ENCODE measurements at places on chromosomes 7 and 10. TPM values are rescaled to one million over a fixed set of nuclear protein-coding genes. Genes with fewer than 3 reads are reported as not detected.

Gene PRRT4
- 1.4 TPM for total RNA-seq

Gene DNAH11
- total RNA-seq: 4.2 TPM

Gene SLC37A3
- total RNA-seq: 33.9 TPM

Gene PITX3
- not detected for total RNA-seq

Gene EPHA1
- total RNA-seq: 11.0 TPM

Gene OR6V1
- total RNA-seq: not detected

Gene DRGX
- 0.17 TPM for total RNA-seq

Gene MYO3A
- 0.47 TPM for total RNA-seq

Gene CCZ1
- total RNA-seq: 45.1 TPM

Gene HYAL4
- total RNA-seq: not detected

Gene WNT2
- 13.9 TPM for total RNA-seq

DNA sequence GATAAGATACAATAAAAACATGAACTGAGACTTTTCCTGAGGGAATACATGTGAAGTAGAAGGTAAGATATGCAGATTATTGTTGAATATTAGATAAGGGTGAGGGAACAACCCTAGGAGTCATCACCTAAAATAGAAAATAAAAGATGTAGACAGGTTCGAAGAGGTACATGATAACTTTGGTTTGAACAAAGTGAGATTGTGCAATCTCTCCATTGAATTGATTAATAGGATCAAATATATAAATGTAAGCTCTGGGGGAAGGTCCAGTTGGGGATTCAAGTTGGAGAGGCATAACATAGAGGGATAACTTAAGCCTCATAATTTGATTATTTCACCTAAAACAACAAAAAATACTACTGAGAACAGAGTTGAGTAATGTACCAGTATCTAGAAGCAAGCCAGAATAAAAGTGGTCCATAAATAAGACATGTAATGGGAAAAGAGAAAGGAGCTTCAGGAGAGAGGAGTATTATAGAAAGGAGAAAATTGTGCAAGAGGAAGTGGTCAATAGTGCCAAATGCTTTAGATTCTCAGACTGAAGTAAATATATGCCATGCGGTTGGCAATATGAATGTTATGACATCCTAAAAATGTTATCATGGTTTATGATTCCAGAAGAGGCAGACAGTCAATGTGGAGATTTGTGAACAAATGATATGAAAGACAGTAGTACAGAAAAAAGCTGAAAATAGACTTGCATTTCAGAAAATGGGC is 282.3 kb upstream of the CHRM2 start:
- DNase-seq: no peak
- H3K4me1 ChIP-seq: no peaks in the 10 kb centered on the region
- no peak overlapping the region for H3K4me3 ChIP-seq
- no peaks in the 10 kb centered on the region for H3K36me3 ChIP-seq

DNA sequence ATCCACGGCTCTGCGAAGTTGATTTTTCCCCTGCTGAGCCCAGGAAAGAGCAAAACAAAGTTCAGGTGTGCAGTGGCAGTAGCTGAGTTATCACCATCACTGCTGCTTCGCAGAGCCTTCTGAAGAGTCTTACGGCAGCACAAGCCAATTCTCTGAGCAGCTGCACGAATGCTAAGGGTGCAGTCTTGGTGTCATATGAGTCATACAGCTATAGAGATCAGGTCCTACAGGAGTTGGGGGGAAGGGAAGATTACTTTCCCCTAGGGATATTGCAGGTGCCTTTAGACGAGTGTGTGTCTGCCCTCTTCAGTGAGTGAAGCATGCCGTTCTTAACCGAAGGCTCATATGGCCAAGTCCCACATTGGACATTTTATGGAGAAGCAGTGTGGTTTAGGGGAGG is 227.8 kb downstream of the CELF2 start:
- H3K4me3 ChIP-seq: no peak overlapping the region
- DNase-seq: no peak
- no peak overlapping the region for H3K27ac ChIP-seq
- peaks cover 15% of the 10 kb centered on the region for H3K4me1 ChIP-seq

DNA sequence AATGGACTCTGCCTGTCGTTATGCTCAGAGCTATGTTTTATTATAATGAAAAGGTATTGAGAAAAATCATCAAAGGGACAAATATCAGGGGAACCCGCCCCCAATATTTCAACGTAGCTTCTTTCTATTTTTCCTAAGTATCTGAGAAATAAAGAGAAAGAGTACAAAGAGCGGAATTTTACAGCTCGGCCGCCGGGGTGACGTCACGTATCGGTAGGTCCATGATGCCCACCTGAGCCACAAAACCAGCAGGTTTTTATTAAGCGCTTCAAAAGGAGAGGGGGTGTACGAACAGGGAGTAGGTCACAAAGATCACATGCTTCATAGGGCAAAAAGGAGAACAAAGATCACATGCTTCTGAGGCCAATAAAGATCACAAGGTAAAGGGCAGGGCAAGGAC is 281.6 kb upstream of the POM121L12 start:
- no peak overlapping the region for H3K27ac ChIP-seq
- H3K27me3 ChIP-seq: no peaks in the 10 kb centered on the region
- H3K36me3 ChIP-seq: no peaks in the 10 kb centered on the region
- no peaks in the 10 kb centered on the region for H3K4me1 ChIP-seq

DNA sequence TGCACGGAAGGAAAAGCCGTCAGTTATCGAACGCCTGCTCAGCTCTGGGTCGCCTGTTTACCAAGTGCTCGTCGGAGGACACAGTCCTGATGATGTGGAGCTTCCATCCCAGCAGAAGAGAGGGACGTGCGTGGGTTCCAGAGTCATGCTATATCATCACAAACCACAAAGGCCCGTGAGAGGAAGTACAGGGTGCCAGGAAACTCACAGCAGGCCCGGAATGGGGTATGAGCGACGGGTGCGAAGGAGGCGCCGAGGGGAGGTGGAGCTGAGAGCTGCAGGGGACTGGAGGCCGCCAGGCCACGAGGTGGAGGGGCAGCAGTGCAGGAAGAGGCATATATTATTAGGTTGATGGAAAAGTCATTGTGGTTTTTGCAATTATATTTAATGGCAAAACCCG is 102.5 kb downstream of the ACTR3B start:
- no peaks in the 10 kb centered on the region for H3K36me3 ChIP-seq
- peak; percentile 43 for DNase-seq
- no peaks in the 10 kb centered on the region for H3K4me1 ChIP-seq
- no peak overlapping the region for H3K4me3 ChIP-seq
- H3K27me3 ChIP-seq: no peaks in the 10 kb centered on the region

GRCh38 chr10:71483885-71484751 is 87.4 kb downstream of the CDH23 start:
- H3K27ac ChIP-seq: no peak overlapping the region
- no peaks in the 10 kb centered on the region for H3K4me1 ChIP-seq
- DNase-seq: no peak
- H3K36me3 ChIP-seq: no peaks in the 10 kb centered on the region
- no peaks in the 10 kb centered on the region for H3K27me3 ChIP-seq

DNA sequence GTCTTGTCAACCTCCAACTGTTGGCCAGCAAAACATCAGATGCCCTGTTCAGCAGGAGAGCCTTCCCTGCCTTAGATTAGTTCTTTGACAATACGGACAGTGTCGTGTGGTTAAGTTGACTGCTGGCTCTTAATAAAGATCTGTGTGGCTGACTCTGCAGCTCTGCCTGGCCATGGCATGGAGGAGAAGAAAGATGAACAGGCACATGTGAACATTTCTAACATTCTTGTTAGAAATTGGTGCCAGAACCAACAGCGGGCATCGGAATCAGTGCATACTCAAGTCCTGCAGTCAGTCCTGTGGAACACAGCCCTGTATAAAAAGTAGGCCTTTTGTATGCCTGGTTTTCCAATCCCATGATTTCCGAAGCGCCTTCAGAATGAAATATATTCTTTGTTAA is 455.6 kb downstream of the POM121L12 start:
- H3K27me3 ChIP-seq: no peaks in the 10 kb centered on the region
- no peak overlapping the region for H3K27ac ChIP-seq
- no peak for DNase-seq

GRCh38 chr10:128938558-128938957 is 528.5 kb upstream of the MGMT start:
- H3K4me3 ChIP-seq: no peak overlapping the region
- H3K27me3 ChIP-seq: no peaks in the 10 kb centered on the region
- no peak overlapping the region for H3K27ac ChIP-seq
- no peaks in the 10 kb centered on the region for H3K36me3 ChIP-seq
- no peaks in the 10 kb centered on the region for H3K4me1 ChIP-seq

GRCh38 chr7:16369855-16370254 is 51.5 kb downstream of the CRPPA start:
- no peaks in the 10 kb centered on the region for H3K36me3 ChIP-seq
- no peak overlapping the region for H3K4me3 ChIP-seq
- no peaks in the 10 kb centered on the region for H3K4me1 ChIP-seq
- no peak overlapping the region for H3K27ac ChIP-seq
- H3K27me3 ChIP-seq: no peaks in the 10 kb centered on the region

- H3K4me3 ChIP-seq: no peak overlapping the region
- no peaks in the 10 kb centered on the region for H3K27me3 ChIP-seq
- no peaks in the 10 kb centered on the region for H3K36me3 ChIP-seq
Observed at GRCh38 chr7:104971290-104972071, 42.5 kb upstream of the KMT2E start.

GRCh38 chr10:93431361-93431760 is 50.8 kb downstream of the MYOF start:
- H3K4me1 ChIP-seq: peaks cover 30% of the 10 kb centered on the region
- no peak overlapping the region for H3K27ac ChIP-seq
- DNase-seq: no peak
- H3K36me3 ChIP-seq: no peaks in the 10 kb centered on the region
- H3K27me3 ChIP-seq: no peaks in the 10 kb centered on the region

GRCh38 chr10:88616250-88616977 is 29.9 kb downstream of the LIPJ start:
- H3K4me3 ChIP-seq: no peak overlapping the region
- DNase-seq: peak; percentile 73
- no peak overlapping the region for H3K27ac ChIP-seq
- no peaks in the 10 kb centered on the region for H3K4me1 ChIP-seq
- H3K36me3 ChIP-seq: no peaks in the 10 kb centered on the region

DNA sequence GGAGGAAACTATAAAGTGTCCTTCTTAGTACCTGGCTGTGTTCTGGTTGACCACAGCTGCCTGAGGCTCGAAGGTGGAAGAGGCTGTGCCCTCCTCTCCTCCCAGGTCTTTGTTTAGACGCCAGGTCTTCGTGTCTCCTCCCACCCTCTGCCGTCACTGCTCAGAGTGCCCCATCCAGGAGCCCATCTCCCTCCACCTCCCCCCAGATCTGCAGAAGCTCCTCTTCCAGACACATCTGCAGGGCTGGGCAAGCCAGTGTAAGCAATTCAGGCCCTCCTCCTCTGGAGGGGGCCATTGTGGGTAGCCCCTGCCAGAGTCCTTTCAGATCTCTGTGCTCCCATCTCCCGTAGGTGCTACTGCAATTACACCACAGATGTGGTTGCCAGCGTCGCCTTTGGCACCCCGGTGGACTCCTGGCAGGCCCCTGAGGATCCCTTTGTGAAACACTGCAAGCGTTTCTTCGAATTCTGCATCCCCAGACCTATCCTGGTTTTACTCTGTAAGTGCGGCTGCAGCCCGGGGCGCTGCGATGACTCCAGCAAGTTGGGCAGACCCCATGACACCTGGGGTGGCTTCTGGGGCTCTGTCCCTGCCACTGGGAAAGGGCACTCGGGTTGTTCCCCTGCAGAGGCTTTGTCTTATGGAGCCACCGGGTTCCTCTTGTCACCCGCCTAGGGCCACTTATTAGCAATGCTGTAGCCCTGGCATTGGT is 107.5 kb downstream of the PARP12 start:
- no peak overlapping the region for H3K27ac ChIP-seq
- no peaks in the 10 kb centered on the region for H3K4me1 ChIP-seq
- H3K4me3 ChIP-seq: no peak overlapping the region
- H3K36me3 ChIP-seq: no peaks in the 10 kb centered on the region
- H3K27me3 ChIP-seq: no peaks in the 10 kb centered on the region

Measured in upper lobe of left lung (tissue), 6 donors.